ENCODE measurements at places on chromosomes 13 and 19. TPM values are rescaled to one million over a fixed set of nuclear protein-coding genes. Genes with fewer than 3 reads are reported as not detected.

DNA sequence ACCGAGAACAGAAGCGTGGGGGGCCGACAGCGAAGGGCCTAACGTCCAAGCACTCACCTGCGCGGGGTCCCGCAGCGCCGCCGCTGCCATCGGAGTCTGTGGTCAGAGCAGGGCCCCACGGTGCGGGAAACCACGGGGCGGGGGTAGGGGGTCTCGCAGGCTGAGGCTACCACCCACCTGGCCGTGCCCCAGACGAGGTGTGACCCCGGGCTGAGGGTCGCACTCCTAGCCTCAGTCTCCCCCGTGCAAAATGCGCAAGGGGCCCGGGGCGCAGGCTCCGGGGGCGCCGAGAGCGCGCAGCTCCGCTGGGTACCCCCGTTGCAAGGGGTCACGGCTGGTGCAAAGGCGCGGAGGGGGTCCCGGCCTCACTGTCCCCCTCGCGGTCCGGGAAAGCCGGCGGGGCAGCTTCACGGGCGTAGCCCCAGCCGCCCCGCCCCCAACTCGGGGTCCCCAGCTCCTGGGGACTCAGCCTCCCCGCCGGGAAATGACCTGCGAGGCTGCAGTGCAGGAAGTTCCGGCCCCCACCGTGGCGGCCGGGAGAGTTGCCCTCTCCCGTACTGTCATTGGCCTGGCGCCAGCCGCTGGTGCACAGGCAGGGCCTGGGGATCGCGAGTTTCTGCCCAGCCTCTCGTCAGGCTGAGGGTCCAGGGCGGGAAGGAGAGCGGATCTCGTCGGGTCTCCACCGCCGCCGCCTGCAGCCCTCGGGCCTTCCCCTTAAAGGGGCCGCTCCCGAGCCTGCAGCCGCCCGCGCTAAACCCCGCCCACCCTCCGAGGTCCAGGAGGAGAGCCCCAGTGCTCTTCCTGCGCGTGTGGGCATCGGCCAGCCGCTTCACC, at the start of gene ZNF792:
TSS of gene ZNF792 (minus strand) at position 657 of the 834 bp plus-strand sequence. CDS start at position 90, 567 bp downstream.
- peak; percentile 81 for DNase-seq

DNA sequence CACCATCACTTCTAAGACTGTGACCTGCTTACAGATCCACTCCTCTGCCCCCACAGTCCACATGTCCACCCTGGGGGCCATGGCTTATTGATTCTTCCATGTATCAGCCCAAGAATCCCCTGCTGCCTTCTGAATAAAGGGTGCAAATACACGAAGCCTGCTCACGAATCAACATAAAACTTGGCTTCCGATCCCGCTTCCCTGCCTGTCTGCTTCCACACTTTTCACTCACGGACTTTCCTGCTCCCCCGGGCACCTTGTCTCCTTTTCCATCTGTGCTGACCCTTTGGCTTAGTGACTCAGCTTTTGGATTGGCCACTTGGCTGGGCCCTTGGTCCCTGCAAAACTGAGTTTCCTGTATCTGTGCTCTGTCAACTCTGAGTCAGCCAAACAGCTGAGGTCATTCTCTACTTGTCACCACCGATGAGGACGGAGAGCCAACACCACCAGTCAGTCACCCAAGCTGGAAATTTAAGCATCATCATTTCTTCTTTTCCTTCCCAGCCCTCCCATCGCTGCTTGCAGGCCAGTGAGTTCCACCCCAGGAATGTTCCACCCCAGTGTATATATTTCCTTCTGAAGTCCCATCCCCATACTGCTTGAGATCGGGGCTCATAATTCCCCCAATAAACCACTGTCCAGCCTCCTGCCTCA, 11.4 kb upstream of the USP12 start:
- peak; percentile 52 for DNase-seq

GRCh38 chr13:64274481-64275217, 2859.0 kb upstream of the PCDH20 start:
- DNase-seq: peak; percentile 43

DNA sequence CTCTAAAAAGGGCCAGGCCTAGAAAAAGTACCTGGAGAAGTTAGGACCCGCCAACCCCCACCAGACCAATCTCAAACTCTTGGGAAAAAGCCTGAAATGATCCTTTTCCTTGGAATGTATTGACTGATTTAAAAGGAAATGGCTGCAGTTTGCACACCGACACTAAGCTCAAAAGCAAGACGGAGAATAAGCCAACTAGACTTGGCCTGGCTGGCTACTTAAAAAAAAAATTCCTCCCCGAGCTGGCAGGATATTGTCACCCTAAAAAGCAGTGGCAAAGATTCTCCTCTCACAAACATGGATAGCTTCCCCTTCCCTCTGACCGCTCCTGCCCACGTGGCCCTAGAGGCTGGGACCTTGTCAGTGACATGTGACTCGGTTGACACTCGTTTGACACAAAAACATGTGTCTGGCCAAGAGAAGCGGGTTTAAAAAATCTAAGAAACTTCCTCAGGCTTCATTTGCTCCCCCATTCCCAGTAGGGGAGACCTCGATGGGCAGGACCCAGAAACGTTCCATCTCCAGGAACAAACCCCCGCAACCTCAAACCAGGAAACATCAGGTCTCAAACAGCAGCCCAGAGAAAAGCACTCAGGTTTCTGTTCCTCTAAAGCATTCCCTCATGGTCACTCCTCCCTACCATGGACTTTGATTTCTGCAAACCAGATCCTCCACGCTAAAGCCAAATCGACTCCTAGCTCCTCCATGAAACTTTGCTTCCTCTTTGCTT, 1.3 kb downstream of the RFX1 start:
- peak; percentile 36 for DNase-seq

DNA sequence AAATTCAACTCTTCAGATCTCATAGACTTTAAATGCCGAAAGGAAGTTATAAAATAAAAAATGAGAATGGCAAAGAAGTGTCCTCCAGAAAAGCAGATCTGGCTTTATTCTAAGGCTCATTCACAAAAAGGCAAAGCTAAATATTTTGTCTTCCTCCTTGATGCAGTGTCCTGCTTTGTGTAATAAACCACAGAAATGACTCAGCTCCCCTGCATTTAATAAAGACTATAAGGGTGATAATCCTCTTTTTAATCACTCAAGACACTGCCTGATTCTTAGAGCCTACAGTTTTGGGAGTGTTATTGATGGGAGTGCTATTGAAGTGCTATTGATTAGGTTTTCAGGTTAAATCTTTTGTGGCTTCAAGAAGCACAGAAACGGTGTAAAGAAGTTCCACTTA, 482.0 kb downstream of the PCDH20 start:
- DNase-seq: no peak

- DNase-seq: no peak
Measured at GRCh38 chr19:47110521-47111005, 3.0 kb downstream of the ZC3H4 start.

DNA sequence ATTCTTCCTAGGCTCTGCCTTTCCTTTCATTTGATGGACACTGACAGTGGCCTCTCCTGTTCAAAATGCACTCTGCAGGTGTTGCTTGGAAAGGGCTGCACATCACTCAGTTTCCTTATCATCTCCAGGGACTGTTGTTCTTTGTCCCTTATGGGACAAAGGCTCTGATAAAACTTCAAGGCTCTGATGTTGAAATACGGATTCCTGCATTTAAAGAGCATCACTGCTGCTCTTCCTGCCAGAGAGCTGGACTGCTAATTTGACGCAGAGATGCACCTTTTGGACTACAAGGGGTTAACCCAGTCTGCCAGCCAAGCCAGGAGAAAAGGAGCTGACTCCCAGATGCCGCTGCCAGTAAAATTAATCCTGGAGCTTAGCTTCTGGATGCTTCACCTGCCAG, 952.1 kb downstream of the DIAPH3 start:
- no peak for DNase-seq

DNA sequence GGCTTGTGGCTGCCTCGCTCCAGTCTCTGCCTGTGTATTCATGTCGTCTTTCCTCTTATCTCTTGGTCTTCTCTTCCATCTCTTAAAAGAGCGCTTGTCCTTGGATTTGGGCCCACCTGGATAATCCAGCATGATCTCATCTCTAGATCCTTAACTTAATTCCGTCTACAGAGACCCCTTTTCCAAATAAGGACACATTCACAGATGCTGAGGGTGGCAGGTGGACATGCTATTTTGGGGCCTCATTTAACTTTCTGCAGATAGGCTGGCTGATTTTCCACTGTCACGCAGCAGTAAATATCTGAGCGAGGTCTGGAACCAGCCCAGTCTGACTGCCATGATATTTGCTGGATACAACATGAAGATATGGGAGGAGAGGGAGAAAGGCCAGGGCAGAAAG, 41.5 kb upstream of the TSHZ3 start:
- no peak for DNase-seq

The GRIN3B gene
- total RNA-seq: 0.30 TPM

The FCAR gene
- not detected for total RNA-seq

DNA sequence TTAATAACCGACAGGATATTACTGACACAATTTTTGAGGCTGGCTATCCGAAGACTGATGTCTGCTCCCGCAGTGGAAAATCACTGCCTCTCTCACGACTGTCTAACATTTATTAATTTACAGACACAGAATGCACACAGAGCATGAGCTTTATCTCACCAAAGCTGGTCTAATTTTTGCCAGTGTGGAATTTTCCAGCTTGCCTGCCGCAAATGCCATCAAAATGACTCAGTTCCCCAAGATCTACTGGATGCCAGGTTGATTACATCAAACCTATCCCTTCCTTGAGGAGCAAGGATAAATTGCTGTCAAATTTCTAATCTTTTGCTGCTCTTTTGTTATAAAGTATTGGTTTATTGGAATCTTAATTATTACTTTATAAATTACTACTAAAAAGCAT, 1775.1 kb upstream of the PCDH20 start:
- no peak for DNase-seq

DNA sequence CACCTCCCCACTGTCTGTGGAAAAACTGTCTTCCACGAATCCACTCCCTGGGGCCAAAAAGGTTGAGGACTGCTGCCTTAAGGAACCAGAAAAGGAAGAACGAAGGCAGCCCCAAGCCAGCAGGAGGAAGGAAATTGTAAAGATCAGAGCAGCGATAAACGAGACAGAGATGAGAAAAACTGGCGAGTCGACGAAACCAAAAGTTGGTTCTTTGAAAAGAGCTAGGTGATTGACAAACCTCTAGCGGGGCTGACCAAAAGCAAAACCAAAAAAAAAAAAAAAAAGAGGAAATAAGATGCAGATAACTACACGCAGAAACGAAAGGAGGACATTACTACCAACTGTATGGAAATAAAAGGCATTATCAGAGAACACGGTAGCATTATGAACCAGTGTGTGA, 76.9 kb downstream of the GADD45B start:
- DNase-seq: no peak

- no peak for DNase-seq
Measured at GRCh38 chr19:34274827-34275625, 20.7 kb downstream of the GARRE1 start.

The NKPD1 gene
- 0.08 TPM for total RNA-seq

- DNase-seq: no peak
Measured at GRCh38 chr13:114286808-114287207, 5.4 kb downstream of the UPF3A start.

The ZNF730 gene
- 3.4 TPM for total RNA-seq

- no peak for DNase-seq
Measured at GRCh38 chr13:29730253-29730652, 120.2 kb downstream of the UBL3 start.

The TMEM38A gene
- total RNA-seq: 10.6 TPM

GRCh38 chr13:113220141-113220598, 10.8 kb downstream of the CUL4A start:
- DNase-seq: peak; percentile 85

- no peak for DNase-seq
Measured at GRCh38 chr13:96065849-96066248, 12.6 kb upstream of the UGGT2 start.

DNA sequence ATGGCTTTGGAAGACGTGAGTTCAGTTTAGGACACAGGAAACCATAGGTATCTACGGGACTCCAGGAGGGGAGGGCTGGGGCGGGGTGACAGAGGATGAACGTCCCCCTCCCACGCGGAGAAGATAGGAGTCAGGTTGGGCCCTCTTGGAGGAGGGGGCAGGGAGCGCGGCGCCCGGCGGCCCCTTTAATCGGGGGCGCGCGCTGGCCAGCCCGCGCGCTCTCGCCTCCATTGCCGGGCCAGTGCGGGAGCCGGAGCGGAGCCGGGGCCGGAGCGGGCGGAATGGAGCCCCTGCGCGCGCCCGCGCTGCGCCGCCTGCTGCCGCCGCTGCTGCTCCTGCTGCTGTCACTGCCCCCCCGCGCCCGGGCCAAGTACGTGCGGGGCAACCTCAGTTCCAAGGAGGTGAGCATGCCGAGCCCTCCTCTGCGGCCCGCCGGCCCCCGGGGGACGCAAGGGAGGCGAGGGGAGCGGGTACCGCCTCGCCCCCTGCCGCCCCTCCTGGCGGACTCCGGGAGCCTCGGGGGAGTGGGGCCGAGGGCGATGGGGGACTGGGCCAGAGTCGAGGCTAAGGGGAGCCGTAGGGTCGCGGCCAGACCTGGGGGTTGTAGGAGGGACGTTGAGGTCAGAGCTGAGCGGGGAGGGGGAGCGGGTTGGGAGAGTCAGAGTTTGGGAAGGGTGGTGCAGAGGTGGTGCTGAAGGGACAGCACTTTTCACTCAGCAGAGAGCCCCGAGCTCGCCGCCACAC, at the start of gene TMEM145:
TSS of gene TMEM145 (plus strand) at position 214 of the 744 bp plus-strand sequence. CDS start at position 282, 68 bp downstream.
- DNase-seq: peak; percentile 80

DNA sequence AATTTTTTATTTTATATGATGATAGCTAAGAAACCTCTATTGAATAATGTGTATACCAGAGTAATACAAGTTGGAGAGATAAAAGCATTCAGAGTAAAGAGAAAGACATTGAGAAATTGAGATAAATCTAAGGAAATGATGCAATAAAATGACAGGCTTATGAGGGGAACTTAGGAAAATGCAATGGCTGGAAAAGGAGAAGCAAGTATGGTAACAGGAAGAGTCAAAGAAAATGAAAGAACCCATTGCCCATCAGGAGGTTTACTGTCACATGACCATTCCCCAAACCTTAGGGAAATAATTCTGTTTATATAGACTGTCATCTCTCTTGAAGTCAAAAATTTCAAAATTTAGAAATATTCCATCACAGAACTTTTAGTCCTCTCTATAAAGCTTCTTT, 808.0 kb upstream of the PRR20A start:
- no peak for DNase-seq

DNA sequence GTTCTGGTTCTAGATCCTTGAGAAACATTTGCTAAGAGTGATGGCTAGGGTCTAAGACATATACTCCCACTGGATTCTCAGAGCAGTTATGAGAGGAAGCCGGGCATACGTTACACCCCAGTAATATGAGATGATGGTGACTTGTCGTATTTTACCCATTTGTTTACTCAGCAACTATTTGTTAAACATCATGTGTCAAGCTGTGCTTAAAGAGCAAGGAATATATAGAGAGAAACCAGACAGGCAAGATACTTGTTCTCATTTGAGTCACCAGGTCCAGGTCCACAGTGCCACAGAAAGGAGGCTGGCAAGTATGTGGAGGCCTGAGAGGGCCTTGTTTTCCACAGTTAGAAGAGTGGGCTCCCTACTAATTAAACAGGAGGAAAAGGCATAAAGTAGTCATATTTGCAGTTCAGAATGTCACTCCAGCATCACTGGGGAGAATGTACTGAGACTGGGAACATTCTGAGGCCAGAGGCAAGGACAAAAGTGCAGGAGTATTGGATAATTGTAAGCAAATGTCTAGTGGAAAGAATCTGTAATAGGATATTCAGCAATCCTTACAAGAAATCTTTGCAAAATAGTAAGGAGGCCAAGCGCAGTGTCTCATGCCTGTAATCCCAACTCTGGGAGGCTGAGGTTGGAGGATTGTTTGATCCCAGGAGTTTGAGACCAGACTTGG, 142.2 kb downstream of the IRS2 start:
- no peak for DNase-seq

GRCh38 chr19:21611659-21612402, 106.4 kb downstream of the ZNF429 start:
- DNase-seq: no peak

- DNase-seq: no peak
Measured at GRCh38 chr13:45055902-45056648, 64.2 kb upstream of the GTF2F2 start.

Data from hepatocyte (in vitro differentiated cells).